ENCODE measurements at places on chromosomes 2 and 18.

DNA sequence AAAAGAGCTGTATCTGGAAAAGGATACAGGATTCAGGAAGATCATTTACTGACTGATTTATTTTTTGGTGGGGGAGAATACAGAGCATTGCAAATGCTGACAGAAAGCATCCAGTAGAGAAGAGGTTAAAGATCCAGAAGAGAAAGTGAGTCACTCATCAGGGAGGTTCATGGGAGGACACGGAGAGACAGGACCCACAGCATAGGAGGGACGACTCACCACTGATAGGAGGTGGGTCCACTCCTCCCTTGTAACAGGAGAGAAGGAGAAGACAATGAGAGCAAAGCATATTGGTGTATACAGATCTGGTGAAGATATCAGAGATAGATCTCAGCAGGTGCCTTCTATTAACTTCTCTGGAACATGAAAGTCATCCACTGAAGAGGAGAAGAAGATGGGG, 142.4 kb upstream of the AQP4 start:
- DNase-seq = no peak

DNA sequence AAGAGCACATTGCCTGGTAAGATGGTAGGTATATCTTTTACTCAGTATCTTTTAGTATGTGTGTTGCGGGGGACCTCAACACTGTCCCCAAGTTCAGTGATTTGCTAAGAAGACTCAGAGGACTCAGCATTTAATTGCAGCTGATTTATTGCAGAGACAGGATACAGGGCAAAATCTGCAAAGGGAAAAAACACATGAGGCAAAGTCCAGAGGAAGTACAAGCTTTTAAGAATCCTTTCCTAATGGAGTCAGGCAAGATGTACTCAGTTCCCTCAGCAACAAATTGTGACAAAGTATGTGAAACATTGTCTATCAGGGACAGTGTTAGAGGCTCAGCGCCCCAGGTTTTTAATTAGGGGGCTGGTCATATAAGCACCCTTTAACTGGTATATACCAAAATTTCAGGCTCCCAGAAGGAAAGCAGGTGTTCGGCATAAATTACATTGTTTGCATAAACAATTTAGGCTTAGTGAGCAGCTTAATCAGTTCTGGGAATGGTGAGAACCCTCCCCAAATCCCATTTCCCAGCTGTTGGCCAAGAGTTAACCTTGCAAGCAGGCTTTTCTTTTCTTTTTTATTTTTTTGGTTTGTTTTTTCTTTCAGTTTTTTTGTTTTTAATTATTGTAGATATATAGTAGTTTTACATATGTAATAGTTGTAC, 41.7 kb downstream of the RAB3GAP1 start:
- DNase-seq = no peak

- no peak for DNase-seq
These were observed 32.8 kb downstream of the ZBTB7C start for GRCh38 chr18:48376406-48376805.

DNA sequence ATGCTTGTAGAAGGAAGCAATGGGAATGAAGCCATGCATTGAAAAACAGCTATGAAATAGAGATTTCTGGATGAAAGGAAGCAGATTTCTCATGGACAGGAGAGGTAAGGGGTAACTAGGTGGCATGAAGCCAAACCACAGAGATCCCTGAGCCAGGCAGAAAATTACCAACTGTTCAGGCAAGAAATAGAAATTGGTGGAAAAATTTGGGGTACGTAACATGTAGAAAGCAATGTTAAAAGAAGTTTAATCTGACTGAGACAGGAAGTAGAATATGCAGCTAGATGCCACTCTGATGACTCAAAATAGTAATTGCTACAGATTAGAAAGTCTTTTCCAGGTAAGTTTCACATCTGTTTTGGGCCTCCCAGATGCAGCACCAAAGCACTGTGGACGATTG, 928.5 kb upstream of the CELF4 start:
- DNase-seq = no peak

DNA sequence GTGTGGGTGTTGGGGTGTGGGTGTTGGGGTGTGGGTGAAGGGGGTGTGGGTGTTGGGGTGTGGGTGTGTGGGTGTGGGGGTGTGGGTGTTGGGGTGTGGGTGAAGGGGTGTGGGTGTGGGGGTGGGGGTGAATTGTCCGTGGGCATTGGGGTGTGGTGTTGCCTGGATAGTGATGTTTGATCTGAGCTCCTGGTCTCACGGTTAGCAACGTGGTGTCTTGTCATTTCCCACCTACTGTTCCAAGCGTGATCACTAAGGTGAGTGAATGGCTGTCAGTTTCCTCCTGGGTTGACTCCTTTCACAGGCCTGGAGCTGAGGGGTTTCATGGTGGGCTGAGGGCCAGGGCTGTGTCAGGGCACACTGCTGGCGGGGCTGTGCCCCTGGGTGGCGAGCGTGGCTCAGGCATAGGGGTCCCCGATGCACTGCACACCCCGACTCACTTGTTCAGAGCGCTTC, 27.2 kb downstream of the RTP5 start:
- DNase-seq = no peak

- DNase-seq = no peak
These were observed 255.7 kb upstream of the CCDC68 start for GRCh38 chr18:55214969-55215368.

DNA sequence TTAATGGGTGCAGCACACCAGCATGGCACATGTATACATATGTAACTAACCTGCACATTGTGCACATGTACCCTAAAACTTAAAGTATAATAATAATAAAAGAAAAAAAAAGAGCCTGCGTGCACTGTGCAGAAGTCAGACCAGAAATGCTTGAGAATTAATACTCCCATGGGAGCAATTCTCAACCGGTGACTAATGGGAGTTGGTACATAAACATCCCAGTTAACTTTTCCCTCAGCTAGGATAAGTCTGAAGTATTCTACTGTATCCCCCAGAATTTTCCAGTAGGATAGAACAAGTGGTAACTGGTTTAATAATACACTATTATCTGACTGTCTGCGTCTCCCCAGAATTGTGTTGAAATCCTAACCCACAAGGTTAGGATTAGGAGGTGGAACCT, 113.6 kb upstream of the COL5A2 start:
- no peak for DNase-seq

GRCh38 chr2:230739961-230740360, 27.3 kb downstream of the CAB39 start:
- no peak for DNase-seq

- DNase-seq = no peak
These were observed 28.0 kb upstream of the PPP3R1 start for GRCh38 chr2:68280348-68280747.

GRCh38 chr2:120793682-120794403, 58.2 kb downstream of the GLI2 start:
- no peak for DNase-seq

GRCh38 chr18:62318228-62319180, 6.6 kb upstream of the TNFRSF11A start:
- DNase-seq = no peak

- no peak for DNase-seq
These were observed 137.6 kb downstream of the LAMA1 start for GRCh38 chr18:6979954-6980353.

- DNase-seq = no peak
These were observed 342.7 kb downstream of the RND3 start for GRCh38 chr2:150144546-150145298.

GRCh38 chr2:109471658-109472057, 142.1 kb downstream of the SEPTIN10 start:
- DNase-seq = no peak

- DNase-seq = no peak
These were observed 2.5 kb downstream of the GYPC start for GRCh38 chr2:126658319-126658904.

GRCh38 chr2:186379052-186379451, 107.0 kb upstream of the ZC3H15 start:
- no peak for DNase-seq

GRCh38 chr2:47177043-47177565, 22.0 kb upstream of the STPG4 start:
- no peak for DNase-seq

DNA sequence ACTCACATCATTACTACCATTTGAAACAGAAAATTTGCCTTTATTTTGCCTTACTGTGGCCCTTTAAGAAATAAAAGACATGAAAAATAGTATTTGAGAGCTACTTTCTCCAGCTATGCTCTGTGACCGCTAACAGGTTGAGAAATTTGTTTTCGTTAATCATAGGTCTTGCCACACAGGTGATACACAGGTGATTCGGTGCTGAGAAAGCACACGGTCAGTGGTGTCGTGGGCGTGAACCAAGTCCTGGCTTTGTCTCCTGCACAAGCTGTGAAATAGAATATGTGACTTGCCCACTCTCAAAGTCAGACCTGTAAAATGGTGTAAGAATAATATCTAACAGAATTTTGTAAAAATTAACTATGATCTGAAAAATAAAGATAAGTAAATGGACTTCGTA, 155.3 kb upstream of the SLC39A10 start:
- DNase-seq = no peak

DNA sequence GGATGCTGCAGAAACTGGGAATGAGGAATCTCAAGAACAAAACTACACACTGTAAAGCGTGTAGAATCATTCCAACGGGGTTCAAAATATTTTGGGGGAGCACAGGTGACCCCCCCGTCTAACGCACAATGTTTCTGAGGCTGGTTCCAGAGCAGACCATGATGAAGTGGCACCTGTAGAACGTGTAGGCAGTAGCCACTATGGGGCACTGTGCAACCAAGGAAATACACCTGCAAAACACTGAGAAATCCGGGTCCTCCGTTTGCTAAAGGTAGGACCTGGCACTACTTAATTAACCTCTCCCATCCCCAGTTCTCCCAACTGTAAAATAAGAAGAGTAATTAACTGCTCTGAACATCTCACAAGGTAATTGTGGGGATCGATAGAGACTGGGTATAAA, 22.6 kb downstream of the ST6GAL2 start:
- no peak for DNase-seq

DNA sequence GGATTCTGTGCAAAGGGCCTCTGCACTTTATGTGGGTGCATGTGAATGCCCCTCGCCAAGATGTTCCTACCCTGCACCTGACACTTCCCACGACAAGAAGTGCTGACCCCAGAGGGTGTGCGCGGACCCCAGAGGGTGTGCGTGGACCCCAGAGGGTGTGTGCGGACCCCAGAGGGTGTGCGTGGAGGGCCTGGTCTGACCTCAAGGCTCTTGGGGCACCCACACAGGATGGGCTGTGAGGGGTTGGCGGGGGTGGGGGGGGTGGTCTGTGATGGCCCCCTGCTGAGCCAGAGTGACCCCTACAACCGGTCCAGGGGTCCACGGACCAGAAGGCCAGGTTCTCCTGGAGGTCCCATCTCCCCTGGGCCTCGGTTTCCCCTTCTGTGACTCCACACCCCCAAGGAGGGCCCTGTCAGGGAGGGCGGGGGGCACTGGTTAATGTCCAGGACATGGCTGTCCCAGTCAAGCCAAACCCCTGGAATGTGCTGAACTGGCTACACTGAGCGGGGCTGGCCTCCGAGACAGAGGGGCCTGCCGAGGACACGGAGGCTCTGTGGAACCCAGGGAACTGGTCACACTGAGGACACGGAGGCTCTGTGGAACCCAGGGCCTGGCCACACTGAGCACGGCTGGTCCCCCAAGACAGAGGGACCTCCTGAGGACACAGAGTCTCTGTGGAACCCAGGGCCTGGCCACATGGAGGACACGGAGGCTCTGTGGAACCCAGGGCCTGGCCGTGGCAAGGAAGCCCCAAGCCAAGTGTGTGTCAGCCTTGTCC, 3.1 kb downstream of the NEU4 start:
- no peak for DNase-seq
